ENCODE measurements at places on chromosomes 5 and 9. TPM values are rescaled to one million over a fixed set of nuclear protein-coding genes. Genes with fewer than 3 reads are reported as not detected.

Gene CDX1
- 0.09 TPM for total RNA-seq

Gene SLC45A2
- not detected for total RNA-seq

Gene HRCT1
- not detected for total RNA-seq

Gene ANKRD18B
- 11.0 TPM for total RNA-seq

Gene PCDHA11
- total RNA-seq, result 5.8 TPM

Gene AQP7
- 0.23 TPM for total RNA-seq

Gene S1PR3
- 7.1 TPM for total RNA-seq

Gene MEIKIN
- total RNA-seq, result not detected

Gene SYNPO
- total RNA-seq, result 2.1 TPM

Gene SPATA31D4
- not detected for total RNA-seq

Gene PTPRD
- total RNA-seq, result 69.6 TPM

Gene SLC6A18
- not detected for total RNA-seq

Gene KIF27
- 3.9 TPM for total RNA-seq

Gene LCN1
- total RNA-seq, result not detected

Gene NIPBL
- total RNA-seq, result 45.8 TPM

Data from WTC11 (cell line).